ENCODE measurements at places on chromosomes 5 and 9. TPM values are rescaled to one million over a fixed set of nuclear protein-coding genes. Genes with fewer than 3 reads are reported as not detected.
A peak's percentile ranks its signal among the peaks of the same experiment; 100 is the strongest.

DNA sequence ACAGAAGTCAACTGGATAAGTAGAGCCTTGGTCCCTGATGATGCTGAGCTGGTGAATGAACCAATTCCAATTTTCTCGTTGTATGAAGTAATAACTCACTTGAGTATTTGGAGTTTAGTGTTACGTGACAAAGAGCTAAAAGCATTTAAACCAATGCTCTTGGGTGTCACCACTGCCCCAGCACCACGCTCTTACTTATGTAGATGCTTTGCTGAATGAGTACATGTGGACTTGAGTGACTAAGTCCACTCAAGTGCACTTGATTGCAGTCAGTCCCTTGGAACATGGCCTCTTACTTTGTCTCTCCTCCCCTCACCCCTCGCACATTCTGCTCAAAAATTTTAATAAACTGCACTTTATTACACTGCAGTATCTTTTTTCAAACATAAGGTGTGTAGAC is 184.0 kb downstream of the MAN2A1 start:
- peaks cover 2% of the 10 kb centered on the region for H3K36me3 ChIP-seq
- DNase-seq, result no peak
- H3K4me1 ChIP-seq, result no peaks in the 10 kb centered on the region
- H3K4me3 ChIP-seq, result no peak overlapping the region

Gene ZNF367
- 1.3 TPM for total RNA-seq

DNA sequence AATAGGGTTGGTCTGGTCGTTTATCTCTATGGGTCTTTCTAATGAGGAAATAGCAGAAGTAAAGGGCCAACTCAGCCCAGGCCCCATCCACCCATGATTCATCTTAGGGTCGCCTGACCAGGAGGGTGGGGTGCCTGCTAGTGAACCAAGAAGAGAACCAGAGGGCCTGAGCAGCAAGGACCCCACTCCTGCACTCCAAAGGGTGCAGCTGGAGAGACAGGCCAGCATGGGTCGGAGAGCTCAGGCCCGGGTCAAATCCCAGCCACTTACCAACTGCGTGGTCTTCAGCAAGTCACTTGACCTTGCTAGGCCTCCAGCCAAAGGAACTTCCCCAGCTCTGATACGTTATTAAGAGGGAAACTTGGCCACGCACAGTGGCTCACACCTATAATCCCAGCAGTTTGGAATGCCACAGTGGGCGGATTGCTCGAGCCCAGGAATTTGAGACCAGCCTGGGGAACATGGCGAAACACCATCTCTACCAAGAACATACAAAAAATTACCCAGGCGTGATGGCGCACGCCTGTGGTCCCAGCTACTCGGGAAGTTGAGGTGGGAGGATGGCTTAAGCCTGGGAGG is 4.3 kb downstream of the BBLN start:
- no peaks in the 10 kb centered on the region for H3K27me3 ChIP-seq
- H3K27ac ChIP-seq, result no peak overlapping the region
- no peaks in the 10 kb centered on the region for H3K4me1 ChIP-seq
- no peaks in the 10 kb centered on the region for H3K36me3 ChIP-seq
- H3K4me3 ChIP-seq, result no peak overlapping the region

GRCh38 chr9:135908754-135909204 is 1.4 kb upstream of the CAMSAP1 start:
- no peaks in the 10 kb centered on the region for H3K27me3 ChIP-seq
- peaks cover 3% of the 10 kb centered on the region for H3K36me3 ChIP-seq
- H3K4me1 ChIP-seq, result no peaks in the 10 kb centered on the region
- H3K4me3 ChIP-seq, result no peak overlapping the region
- no peak overlapping the region for H3K27ac ChIP-seq
- DNase-seq, result no peak

GRCh38 chr5:52638732-52639131 is 149.0 kb upstream of the ITGA1 start:
- no peak overlapping the region for H3K27ac ChIP-seq
- no peak for DNase-seq
- H3K4me3 ChIP-seq, result no peak overlapping the region
- H3K27me3 ChIP-seq, result no peaks in the 10 kb centered on the region

DNA sequence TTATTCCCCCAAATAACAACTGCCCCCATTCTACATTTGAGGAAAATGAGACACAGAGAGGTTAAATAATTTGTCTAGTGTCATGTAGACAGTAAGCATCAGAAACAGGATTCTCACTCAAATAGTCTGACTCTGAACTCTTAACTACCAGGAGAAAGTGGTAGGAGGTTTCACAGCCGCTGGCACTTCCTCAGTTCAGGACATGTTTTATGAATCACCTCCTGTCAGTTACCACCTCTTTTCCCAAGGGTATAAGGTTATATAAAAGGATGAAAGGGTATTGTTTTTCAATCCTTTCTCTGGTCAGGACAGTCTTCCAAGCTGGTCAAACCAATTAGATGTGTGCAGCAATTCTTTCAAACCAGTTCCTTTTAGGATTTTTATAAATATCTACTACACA is 52.1 kb downstream of the TSSK1B start:
- DNase-seq, result no peak
- no peaks in the 10 kb centered on the region for H3K36me3 ChIP-seq
- H3K27me3 ChIP-seq, result no peaks in the 10 kb centered on the region
- H3K27ac ChIP-seq, result no peak overlapping the region
- H3K4me1 ChIP-seq, result no peaks in the 10 kb centered on the region

- no peak overlapping the region for H3K27ac ChIP-seq
- DNase-seq, result no peak
- no peak overlapping the region for H3K4me3 ChIP-seq
- no peaks in the 10 kb centered on the region for H3K36me3 ChIP-seq
- peaks cover 2% of the 10 kb centered on the region for H3K4me1 ChIP-seq
- H3K27me3 ChIP-seq, result no peaks in the 10 kb centered on the region
Observed at GRCh38 chr5:14449052-14449661, 132.4 kb upstream of the OTULINL start.

Gene SPAG8
- 0.71 TPM for total RNA-seq

Gene TMEM174
- not detected for total RNA-seq

Gene PDZD2
- total RNA-seq, result 18.0 TPM

Gene SPATA31D4
- not detected for total RNA-seq

- H3K27me3 ChIP-seq, result no peaks in the 10 kb centered on the region
- no peaks in the 10 kb centered on the region for H3K36me3 ChIP-seq
- H3K4me1 ChIP-seq, result no peaks in the 10 kb centered on the region
- DNase-seq, result no peak
- H3K27ac ChIP-seq, result no peak overlapping the region
Observed at GRCh38 chr9:107484117-107484723, 5.3 kb downstream of the KLF4 start.

DNA sequence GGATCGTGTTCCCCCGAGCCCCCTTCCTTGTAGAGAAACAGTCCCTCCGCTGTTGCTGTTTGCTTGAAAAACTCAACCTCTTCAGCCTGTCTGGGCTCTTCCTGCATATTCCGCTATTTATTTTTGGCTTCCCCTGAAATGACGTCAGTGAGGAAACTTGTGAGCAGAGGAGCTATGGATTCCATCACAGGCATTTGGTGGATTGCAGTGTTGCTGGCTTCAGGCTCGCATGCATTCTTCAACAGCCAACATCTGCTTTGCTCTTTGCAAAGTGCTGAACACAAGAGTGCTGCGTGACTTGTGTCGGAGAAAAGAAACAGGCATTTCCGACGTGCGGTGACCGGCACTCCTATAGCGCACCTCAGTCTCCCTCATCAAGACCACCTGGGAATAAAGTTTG is 232.7 kb downstream of the RFK start:
- peaks cover 10% of the 10 kb centered on the region for H3K36me3 ChIP-seq
- peaks cover 7% of the 10 kb centered on the region for H3K4me1 ChIP-seq
- H3K27me3 ChIP-seq, result no peaks in the 10 kb centered on the region
- no peak for DNase-seq
- H3K27ac ChIP-seq, result no peak overlapping the region

Gene FOXD4L4
- 0.19 TPM for total RNA-seq

Gene BAAT
- total RNA-seq, result not detected

GRCh38 chr9:68443624-68444023 is 87.2 kb downstream of the PGM5 start:
- H3K27ac ChIP-seq, result no peak overlapping the region
- no peaks in the 10 kb centered on the region for H3K27me3 ChIP-seq
- no peak for DNase-seq
- no peaks in the 10 kb centered on the region for H3K36me3 ChIP-seq
- no peak overlapping the region for H3K4me3 ChIP-seq
- peaks cover 15% of the 10 kb centered on the region for H3K4me1 ChIP-seq

GRCh38 chr5:149936700-149937091 is 7.9 kb downstream of the PDE6A start:
- H3K27ac ChIP-seq, result no peak overlapping the region
- no peaks in the 10 kb centered on the region for H3K36me3 ChIP-seq
- no peaks in the 10 kb centered on the region for H3K27me3 ChIP-seq
- H3K4me3 ChIP-seq, result no peak overlapping the region
- peaks cover 10% of the 10 kb centered on the region for H3K4me1 ChIP-seq

- H3K27me3 ChIP-seq, result no peaks in the 10 kb centered on the region
- H3K4me1 ChIP-seq, result no peaks in the 10 kb centered on the region
- H3K27ac ChIP-seq, result no peak overlapping the region
- DNase-seq, result no peak
- no peaks in the 10 kb centered on the region for H3K36me3 ChIP-seq
Observed at GRCh38 chr9:79164406-79164805, 407.4 kb upstream of the TLE4 start.

- no peaks in the 10 kb centered on the region for H3K27me3 ChIP-seq
- no peak overlapping the region for H3K4me3 ChIP-seq
- H3K27ac ChIP-seq, result no peak overlapping the region
- H3K4me1 ChIP-seq, result no peaks in the 10 kb centered on the region
Observed at GRCh38 chr9:129245276-129245675, 67.2 kb upstream of the IER5L start.

GRCh38 chr5:111223787-111224560 is at the start of gene CAMK4:
Gene CAMK4, plus strand, starts transcription at chr5:111224384. Its CDS starts 100 bp downstream, at chr5:111224484.
- DNase-seq, result peak; percentile 67
- H3K4me1 ChIP-seq, result no peaks in the 10 kb centered on the region
- peak within 1 kb of the TSS; percentile 5 for H3K4me3 ChIP-seq
- H3K27ac ChIP-seq, result no peak within 1 kb of the TSS
- no peaks in the 10 kb centered on the region for H3K36me3 ChIP-seq
- H3K27me3 ChIP-seq, result no peaks in the 10 kb centered on the region

DNA sequence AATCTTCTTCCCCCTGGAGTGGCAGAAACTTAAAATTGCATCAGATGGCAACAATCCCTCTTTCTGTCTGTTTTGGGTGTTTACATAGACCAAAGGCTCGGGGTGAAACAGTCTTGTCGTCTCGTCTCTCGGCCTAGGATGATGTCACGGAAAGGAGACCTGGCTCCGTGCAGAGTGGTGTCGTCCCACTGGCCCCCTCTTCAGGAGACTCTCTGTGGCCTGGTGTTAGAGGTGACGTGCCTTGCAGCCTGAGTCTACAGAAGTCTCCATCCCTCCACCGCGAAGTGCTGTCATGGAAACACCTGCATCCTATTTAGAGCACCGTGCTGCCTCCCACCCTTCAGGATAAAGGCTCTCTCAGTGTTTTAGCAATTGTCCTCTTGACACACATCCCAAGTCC is 409.7 kb downstream of the IRX1 start:
- H3K4me3 ChIP-seq, result no peak overlapping the region
- H3K27me3 ChIP-seq, result no peaks in the 10 kb centered on the region
- no peaks in the 10 kb centered on the region for H3K4me1 ChIP-seq
- H3K36me3 ChIP-seq, result no peaks in the 10 kb centered on the region
- no peak overlapping the region for H3K27ac ChIP-seq

Gene FOXD1
- 15.2 TPM for total RNA-seq

GRCh38 chr5:173768267-173768806 is 119.8 kb upstream of the CPEB4 start:
- DNase-seq, result no peak
- no peaks in the 10 kb centered on the region for H3K27me3 ChIP-seq
- no peak overlapping the region for H3K27ac ChIP-seq

DNA sequence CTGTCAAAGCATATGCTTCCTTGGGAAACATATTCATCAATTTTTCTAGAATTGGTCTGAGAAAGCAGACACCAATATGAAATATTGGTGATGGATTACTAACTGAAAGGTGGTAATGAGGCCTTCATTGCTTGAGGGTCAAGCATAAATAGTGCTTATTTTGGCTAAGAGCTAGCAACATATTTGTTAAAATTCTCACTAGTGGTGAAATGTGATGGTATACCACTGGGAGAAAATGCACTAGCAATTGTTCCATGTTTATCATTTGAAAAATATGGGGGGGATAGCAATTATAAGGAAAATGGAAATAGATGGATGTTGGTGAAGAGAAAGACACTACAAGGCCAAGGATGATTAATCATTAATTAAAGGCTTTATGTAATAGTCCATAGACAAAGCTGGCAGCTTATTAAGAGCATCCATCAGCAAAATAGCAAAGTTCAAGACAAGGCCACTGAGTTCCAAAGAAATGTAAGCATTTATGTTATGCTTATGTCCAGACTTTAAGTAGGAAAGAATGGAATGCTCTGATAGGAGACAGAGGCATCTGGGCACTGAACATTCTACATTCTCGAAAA is 253.7 kb upstream of the PRDM9 start:
- H3K27ac ChIP-seq, result no peak overlapping the region
- no peak overlapping the region for H3K4me3 ChIP-seq
- no peaks in the 10 kb centered on the region for H3K4me1 ChIP-seq

Gene EIF4EBP3
- 14.2 TPM for total RNA-seq

DNA sequence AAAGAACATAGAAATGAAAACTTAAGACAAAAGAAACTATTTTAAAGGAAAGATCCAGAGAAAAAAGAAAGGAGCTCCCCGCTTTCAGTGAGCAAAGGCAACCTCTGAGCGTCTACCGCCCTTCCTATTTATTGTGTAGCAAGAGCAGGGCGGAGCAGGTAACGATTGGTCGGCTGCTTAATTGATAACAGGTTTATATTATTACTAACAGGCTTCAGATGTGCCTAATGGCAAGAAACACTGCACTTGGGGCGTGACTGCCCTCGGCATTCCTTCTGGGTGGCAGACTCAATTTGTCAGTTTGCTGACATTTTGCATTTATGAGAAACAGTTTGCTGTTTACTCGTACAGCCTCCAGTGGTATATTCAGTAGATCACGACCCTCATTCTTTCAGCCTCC is 482.7 kb upstream of the C9orf72 start:
- DNase-seq, result no peak
- no peaks in the 10 kb centered on the region for H3K36me3 ChIP-seq
- no peak overlapping the region for H3K27ac ChIP-seq
- H3K27me3 ChIP-seq, result no peaks in the 10 kb centered on the region
